Renal pelvis (tissue), 12 donors: ENCODE measurements at places on chromosomes 1 and 21. TPM values are rescaled to one million over a fixed set of nuclear protein-coding genes. Genes with fewer than 3 reads are reported as not detected.

The HRNR gene
- 2.3 TPM for polyA plus RNA-seq

The RAB3GAP2 gene
- 35.6 TPM for polyA plus RNA-seq

The ABCA4 gene
- polyA plus RNA-seq = 6.3 TPM

The TRIM17 gene
- 13.3 TPM for polyA plus RNA-seq

GRCh38 chr1:32883338-32884031 lies 2.8 kb upstream of the HPCA start:
- DNase-seq = no peak

- peak; percentile 89 for DNase-seq
Measured at GRCh38 chr1:202009326-202010179, 834 bp upstream of the ELF3 start.

- no peak for DNase-seq
Measured at GRCh38 chr1:201125019-201125418, 2.0 kb downstream of the ASCL5 start.

DNA sequence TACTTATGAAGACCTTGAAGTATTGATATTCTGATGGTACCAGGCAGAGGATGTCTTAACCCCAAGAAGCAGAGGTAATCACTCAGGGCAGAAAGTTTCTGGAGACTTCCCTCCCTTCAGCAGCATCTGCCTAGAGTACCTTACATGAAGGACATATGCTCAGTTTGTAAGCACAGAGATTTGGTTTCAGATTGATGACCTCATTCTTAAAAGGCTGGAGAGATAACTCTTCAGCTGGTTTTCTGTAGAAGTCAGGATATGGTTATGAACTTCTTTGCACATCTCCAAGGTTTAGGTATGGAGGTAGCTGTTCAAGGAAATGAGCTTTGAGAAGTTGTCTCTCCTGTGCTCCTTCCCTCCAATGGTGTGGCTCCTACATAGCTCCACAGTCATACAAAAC lies 148.7 kb downstream of the HHIPL2 start:
- no peak for DNase-seq

- DNase-seq = no peak
Measured at GRCh38 chr1:9592510-9593075, 3.9 kb downstream of the TMEM201 start.

DNA sequence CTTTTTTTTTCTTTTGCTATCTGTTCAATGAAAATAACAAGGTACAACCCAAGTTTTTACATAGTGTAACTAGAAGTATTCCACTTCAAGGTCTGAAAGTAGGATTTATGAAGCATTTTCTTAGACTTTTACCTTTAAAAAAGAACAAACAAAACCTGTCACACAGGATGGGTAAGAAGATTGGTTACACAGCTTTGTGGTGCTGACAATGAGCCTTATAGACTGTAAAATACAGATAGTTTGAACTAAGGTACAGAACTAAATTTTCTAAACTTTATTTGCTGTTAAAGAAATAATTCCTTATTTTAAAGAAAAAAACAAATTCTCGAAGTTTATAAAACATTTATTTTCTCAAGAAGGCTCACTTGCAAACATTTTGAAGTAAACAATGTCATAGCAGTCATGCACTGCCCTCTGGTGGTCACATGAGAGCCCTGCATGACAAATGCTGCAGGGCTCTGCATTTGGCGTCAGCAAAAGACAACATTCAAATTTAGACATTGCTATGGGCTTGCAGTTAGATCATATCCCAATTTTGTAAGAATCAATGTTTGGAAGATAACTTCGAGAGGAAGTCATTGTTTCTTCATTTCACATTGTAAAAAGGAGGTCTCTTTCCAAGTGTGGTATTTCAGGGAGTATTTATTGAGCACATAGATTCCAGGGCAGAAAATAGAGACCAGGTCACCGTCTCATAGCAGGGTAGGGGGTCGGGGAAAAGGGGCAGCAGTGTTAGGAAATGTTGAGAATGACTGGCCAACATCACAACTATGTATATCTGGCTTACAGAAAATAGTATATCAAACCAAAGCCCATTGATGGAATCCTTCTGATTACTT lies 115.3 kb upstream of the FMN2 start:
- no peak for DNase-seq

DNA sequence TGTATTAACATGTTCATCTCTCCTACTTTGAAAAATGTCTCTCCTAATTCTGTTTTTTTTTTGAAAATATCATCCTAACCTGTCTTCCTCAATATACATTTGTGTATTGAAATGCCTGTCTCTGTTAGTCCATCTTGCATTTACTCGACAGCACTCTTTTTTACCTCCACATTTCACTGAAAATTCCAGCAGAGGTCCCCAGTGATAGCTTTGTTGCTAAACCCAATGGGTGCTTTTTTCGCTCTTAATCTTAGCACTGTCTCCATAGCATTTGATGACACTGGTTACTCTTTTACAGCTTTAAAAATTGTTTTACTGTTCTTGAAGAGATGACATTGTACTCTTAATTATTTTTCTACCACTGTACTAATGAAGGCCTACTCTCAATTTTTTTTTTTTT lies 10.8 kb downstream of the OSBPL9 start:
- DNase-seq = no peak
